ENCODE measurements at places on chromosomes 7 and 10.

DNA sequence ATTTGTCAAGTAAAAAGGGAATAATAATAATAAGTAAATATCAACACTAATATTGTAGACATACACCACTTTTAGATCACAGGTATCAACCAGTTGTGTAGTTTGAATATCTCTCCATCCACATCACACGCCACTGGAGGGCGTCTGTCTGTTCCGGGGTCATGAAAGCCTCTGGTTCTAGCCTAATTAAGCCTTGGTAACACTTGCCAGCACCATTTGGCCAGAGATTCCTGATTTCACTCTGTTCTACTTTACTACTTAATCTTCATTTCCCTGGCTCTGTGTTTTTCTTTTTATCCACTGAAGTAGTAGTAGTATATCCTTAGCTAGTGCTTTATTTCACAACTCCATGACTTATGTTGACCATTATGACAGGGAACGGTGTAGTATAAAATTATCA lies 285.6 kb upstream of the POM121L12 start:
- DNase-seq = no peak

DNA sequence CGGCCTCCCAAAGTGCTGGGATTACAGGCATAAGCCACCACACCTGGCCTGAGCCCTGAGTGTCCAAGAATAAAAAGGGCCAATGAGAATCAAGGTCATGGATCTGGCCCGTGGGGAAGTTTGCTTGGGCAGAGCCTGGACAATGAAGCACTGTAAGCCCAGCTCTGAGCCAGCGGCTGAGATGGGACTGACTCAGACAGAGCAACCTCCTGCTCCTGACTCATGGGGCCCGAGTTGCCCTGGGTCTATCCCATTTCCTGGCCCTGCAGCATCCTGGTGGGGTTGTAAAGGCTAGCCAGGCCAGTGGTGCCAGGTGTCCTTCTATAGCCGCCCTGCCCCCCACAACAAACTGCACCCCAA lies 5.2 kb upstream of the MYH16 start:
- DNase-seq = no peak

GRCh38 chr10:86321568-86321967 lies 45.0 kb downstream of the GRID1 start:
- DNase-seq = no peak

DNA sequence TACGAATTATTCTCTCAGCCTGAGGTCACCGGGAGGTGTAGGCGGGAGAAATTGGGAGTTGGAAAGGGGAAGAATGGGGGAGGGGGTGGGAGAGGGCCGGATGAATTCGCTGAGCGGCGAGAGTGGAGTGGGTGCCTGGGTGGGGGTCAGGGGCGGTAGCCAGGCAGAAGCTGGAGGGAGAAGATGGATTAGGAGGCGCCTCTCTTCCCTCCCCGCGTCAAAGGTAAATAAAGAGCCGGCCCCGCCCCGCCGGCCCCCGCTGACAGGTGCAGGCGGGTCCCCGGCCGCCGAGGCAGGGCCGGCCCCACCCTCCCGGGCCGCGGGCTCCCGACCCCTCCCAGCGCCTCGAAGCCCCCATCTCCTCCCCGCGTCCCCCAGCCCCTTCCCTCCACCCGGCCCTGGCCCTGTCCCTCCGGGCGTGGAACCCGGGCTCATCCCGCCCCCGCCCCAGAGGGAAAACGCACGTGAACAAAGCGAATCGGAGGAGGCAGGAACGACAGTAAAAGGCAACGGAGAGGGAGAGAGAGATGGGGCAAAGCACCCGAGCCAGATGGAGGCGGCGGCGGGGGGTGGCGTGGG lies 872 bp downstream of the FAM131B start:
- no peak for DNase-seq

DNA sequence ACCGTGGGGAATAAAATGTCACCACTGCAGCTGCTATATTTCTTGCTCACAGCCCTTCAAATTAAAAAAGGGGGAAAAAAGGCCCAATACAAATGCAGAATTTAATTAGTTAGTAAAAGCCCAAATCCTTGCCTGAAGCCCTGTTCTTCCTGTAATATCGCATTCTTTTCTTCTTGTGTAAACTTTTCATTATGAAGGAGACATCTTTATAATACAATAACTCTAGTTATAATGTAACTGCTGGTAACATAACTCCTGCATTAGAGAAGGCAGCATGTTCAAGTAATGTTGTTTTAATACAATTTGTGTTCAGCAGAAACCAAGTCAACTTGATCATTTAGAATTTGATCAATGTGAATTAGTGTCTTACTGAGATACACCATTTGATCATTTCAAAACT lies 250.9 kb downstream of the CHCHD3 start:
- DNase-seq = no peak

DNA sequence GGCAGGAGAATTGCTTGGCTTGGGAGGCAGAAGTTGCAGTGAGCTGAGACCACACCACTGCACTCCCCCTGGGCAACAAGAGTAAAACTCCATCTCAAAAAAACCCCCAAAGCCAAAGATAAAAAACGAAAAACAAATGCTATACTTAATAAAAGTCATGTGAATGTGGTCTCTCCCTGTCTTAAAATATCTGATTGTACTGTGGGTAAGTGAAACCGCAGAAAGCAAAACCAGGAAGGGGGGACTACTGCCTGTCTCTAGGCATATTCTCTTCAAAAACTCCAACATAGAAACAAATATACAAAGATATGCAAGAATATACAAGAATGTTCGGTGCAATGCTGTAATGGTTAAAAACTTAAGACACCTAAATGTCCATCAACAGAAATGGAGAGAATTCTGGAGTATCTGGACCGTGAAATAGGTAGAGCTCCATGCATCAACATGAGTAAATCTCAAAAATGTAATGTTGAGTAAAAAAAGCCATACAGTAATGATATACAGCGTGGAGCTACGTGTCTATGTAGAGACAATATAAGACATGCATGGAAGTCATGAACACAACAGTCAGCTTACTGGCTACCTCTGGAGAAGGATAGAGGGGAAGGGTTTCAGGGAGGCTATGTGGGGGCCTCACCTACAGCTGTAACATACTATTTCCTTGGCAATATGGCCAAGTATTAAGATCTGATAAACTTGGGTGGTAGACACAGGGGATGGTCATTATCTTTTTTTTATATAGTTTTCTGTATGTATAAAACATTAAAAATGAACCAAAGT lies 2.1 kb downstream of the ZNF394 start:
- no peak for DNase-seq

- DNase-seq = no peak
Observed at GRCh38 chr7:103934508-103934907, 55.0 kb downstream of the RELN start.

GRCh38 chr10:79277579-79278269 lies 69.5 kb upstream of the PPIF start:
- DNase-seq = no peak

GRCh38 chr7:148238761-148239325 lies 351.7 kb upstream of the C7orf33 start:
- no peak for DNase-seq

DNA sequence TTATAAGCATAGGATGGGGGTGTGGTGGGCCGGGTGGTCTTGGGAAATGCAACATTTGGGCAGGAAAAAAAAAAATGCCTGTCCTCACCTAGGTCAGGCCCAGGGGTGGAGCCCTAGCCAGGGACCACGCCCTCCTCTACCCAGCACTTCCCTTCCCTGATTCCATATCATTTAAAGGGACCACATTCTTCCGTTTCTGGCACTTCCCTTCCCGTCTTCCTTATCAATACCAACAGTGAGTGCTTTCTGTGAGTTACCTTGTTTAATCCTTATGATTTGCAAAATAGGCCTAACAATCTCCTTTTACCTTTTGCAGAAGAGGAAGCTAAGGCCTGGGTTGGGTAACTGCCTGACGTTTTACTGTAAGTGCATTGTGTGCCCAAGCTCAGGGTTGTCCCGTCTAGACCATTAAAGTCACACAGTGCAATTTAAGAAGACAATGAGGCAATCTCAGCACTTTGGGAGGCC lies 16.7 kb upstream of the C10orf95 start:
- no peak for DNase-seq

DNA sequence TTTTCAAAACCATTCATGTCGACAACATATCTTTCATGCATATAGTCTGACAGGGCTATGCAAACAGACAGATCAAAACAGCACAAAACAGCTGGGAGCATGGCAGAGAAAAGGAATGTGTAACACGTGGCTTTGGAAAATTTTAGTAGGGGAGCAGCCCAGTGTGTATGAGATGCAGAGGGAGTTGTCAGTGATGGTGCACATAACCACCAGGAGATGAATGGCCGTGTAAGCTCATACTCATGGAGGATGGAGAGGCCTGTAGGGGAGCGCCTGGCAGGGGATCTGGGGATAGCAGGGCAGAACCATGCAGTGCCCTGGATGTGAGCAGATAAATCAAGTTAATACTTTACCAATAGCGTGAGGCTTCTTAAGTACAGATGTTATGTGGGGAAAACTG lies 45.7 kb downstream of the RHOBTB1 start:
- DNase-seq = no peak

DNA sequence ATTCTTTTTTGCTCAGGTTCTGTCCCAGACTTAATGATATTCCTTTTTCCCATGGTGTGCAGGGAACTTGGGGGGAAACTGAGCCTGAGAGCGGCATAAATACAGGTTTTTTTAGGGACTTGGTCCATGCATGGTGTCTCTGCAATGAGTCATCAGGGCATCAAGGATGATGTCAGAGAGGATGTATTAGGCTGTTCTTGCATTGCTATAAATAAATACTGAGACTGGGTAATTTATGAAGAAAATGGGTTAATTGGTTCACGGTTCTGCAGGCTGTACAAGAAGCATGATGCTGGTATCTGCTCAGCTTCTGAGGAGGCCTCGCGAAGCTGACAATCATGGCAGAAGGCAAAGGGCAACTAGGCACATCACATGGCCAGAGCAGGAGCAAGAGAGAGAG lies 185.4 kb downstream of the RAB11FIP2 start:
- no peak for DNase-seq

GRCh38 chr7:111750878-111751277 lies 188.6 kb upstream of the IMMP2L start:
- no peak for DNase-seq

- DNase-seq = no peak
Observed at GRCh38 chr7:95602421-95602820, 6.1 kb upstream of the PDK4 start.

DNA sequence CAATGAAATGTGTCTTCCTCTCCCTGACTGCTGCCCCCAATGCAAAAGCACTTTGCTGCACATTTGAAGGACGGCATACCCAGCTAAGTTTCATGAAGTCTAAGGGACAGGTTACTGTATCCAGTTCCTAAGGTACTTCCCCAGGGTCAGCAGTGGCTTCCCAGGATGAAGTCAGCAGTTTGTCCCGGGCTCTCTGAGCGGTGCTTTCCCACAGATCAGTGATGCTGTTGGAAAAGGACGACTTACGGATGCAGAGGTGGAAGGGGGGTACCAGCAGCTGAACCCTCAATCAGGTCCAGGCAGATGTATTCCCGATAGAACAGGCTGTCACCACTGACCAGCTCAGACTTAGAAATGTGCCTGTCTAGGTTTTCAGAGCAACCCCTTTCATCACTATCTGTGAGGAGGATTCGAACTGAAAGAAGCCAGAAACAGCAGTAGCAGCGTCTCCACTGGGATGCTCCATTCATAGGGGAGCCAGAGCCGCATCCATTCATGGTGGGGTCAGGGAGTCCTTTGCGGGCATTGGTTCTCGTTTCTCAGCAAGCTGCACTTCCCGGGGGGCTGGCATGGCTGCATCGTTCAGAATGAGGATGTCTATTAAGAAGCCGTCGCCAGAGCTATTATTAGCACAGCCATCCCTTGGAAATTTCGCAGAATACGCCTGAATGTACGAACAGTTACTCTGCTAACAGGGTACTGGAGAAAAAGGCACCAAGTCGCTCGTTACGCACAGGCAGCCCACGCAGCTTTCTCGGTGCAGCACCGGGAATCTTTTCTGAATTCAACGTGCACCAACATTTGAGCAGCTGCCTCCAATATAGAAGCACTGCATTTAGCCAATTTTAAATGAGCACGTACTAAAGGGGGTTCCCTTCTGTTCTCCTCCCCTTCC lies 303.7 kb downstream of the PRPF18 start:
- DNase-seq = no peak

- no peak for DNase-seq
Observed at GRCh38 chr7:158236400-158236799, 351.2 kb downstream of the PTPRN2 start.

DNA sequence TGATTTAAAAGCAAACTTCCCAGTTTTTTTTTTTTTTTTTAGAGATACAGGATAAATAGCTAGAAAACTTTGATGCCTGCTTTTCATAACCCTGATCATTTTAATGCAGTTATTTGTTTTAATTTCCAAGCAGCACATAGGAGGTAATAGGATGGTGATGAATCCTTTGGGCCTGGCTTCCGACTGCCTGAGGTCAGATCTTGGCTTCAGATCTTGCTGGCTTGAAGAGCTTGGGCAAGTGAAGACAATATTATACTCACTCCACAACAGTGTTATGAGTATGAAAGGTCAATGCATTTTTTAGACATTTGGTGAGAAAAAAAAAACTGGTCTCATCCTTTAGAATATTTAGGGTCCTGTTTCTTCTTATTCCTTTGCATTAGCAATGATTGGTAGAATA lies 124.8 kb upstream of the PRKCQ start:
- no peak for DNase-seq

DNA sequence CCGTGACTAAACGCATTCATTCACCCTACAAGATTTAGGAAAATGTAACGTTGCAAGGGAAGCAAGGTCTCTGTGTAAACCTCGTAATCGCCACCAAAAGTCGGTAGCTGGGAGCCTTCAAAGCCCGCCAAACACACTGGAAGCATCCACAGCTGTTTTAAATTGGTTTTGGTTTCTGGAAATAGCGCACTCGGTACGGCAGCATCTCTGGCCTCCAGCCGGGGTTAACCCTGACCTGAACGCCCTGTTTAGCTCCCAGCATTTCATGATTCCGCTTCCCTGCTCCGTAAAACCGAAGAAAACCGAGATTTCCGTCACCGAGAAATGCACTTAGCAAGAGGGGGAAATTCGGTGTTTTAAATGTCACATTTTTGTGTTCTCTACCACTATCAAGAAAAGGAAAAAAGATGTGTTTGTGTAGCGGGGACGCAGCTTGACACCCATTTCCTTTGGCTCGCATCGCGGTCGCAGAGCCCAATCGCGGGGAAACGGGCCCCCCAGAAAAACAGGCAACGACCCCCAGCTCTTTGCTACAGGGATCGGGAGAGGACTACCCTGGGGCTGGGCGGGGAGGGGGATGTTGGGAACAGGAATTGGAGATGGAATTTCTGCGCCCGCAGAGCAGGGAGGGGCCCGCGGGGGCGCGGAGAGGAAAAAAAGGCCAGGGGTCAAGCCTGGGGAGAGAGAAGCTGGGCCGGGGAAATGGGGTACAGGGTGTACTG lies 646 bp downstream of the SGCE start:
- DNase-seq = no peak

- no peak for DNase-seq
Observed at GRCh38 chr10:68784476-68784875, 42.9 kb upstream of the STOX1 start.

GRCh38 chr7:155338632-155339320 lies 41.1 kb downstream of the INSIG1 start:
- peak; percentile 67 for DNase-seq

DNA sequence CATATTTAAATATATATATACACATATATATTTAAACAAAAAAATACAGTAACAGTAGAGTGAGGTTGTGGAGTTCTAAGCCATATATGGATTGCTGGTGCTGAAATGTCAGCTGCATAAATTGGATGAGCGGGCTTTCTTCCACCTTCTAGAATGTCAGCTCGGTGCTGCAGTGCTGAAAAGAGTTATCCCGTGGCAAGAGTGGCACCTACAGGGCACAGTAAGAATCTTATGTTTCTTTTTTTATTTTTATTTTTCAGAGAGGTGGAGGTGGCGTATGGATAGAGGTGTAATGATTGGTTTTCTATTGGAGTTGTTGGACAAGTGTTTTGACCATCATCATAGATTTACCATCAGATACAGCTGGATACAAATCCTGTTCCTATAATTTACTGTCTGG lies 86.2 kb upstream of the DYNC1I1 start:
- no peak for DNase-seq
